ENCODE measurements at places on chromosomes 1 and 21. TPM values are rescaled to one million over a fixed set of nuclear protein-coding genes. Genes with fewer than 3 reads are reported as not detected.

LAMC2 gene
- total RNA-seq: 22.2 TPM

TMEM240 gene
- total RNA-seq: 2.3 TPM

THEMIS2 gene
- total RNA-seq: 8.0 TPM

CCDC27 gene
- total RNA-seq: not detected

RPTN gene
- not detected for total RNA-seq

SH3D21 gene
- 9.3 TPM for total RNA-seq

SPATA45 gene
- total RNA-seq: not detected

ASCL5 gene
- total RNA-seq: 0.15 TPM

DONSON gene
- 31.7 TPM for total RNA-seq

COL24A1 gene
- not detected for total RNA-seq

RHBG gene
- total RNA-seq: 5.7 TPM

OR2T4 gene
- total RNA-seq: not detected

SIK1 gene
- 14.7 TPM for total RNA-seq

GRCh38 chr1:232250838-232251237 is 379.1 kb downstream of the SIPA1L2 start:
- DNase-seq: no peak

GRCh38 chr1:108880850-108881249 is 4.1 kb downstream of the GPSM2 start:
- DNase-seq: no peak

- DNase-seq: no peak
These were observed 33.3 kb downstream of the LDLRAD1 start for GRCh38 chr1:53984726-53985125.

DNA sequence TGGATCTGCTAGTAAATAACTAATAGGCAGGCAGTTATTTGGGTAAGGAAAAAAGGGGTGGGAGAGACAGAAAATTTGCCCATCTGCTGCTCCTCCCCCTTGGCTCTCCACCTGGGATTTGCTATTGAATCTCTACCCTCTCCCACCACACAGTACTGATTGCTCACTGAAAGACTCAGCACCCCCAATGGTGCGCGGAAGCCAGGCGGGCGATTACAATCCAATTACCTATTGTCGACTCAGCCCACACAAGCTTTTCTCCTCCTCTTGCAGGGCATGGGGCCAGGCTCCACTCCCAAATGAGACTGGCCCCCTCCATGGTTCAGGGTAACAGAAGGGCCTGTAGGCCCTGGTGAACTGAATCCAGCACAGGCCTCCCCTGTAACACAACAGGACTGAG is 2.7 kb upstream of the HMGN2 start:
- DNase-seq: no peak

GRCh38 chr1:60573726-60574409 is 500.3 kb upstream of the C1orf87 start:
- DNase-seq: peak; percentile 27

DNA sequence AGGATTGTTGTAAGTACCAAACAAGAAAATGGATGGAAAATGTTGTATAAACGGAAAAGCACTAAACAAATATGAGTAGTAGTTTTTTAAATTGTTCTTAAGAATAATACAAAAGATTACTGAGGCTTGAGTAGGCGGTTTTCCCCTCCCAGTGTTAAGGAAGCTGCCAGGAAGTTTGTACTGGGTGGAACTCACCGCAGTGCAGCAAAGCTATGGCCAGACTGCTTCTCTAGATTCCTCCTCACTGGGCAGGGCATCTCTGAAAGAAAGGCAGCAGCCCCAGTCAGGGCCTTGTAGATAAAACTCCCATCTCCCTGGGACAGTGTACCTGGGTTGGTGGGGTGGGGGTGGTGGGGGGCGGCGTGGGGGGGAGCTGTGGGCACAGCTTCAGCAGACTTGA is 58.7 kb downstream of the XCL2 start:
- DNase-seq: no peak

GRCh38 chr1:54360165-54361005 is 45.8 kb downstream of the SSBP3 start:
- DNase-seq: no peak

- DNase-seq: peak; percentile 38
These were observed 69.6 kb downstream of the SDCCAG8 start for GRCh38 chr1:243325305-243325890.

- DNase-seq: no peak
These were observed 289.0 kb upstream of the VAMP3 start for GRCh38 chr1:7482077-7482476.

DNA sequence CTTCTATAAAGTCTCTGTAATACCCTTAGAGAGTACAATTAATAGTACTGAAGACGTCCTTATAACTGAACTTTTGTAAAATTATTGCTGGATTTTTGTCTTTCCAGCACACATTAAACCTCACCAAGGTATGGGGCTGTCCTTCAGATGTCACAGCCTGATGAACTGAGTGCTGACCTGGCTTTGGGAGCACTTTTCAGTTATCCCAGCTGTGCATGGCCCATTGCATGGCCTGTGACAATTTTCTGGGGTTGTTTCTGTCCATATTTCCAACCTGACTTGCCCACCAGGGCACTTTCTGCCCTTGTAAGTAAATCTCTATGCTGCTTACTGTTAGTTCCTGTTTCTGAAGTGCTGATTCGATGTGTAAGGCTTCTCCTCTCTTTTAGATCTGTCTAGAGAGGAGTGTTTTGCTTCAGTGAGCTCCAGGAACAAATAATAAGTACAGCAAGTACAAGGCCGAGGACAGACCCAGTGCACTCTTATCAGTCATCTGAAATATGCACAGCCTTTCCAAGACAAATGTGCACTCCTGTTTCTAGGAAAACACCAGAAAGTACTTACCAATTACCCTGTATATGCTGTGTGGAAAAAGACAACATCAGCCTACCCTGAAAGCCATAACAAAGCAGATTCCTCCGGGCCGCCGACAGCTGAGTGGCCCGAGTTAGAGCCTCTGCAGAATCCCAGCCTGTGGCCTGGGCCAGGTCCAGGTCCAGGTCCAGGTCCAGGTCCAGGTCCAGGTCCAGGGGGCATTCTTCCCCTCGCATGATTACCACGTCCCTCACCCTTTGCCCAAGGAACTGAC is 121.7 kb downstream of the DHRS3 start:
- DNase-seq: no peak

DNA sequence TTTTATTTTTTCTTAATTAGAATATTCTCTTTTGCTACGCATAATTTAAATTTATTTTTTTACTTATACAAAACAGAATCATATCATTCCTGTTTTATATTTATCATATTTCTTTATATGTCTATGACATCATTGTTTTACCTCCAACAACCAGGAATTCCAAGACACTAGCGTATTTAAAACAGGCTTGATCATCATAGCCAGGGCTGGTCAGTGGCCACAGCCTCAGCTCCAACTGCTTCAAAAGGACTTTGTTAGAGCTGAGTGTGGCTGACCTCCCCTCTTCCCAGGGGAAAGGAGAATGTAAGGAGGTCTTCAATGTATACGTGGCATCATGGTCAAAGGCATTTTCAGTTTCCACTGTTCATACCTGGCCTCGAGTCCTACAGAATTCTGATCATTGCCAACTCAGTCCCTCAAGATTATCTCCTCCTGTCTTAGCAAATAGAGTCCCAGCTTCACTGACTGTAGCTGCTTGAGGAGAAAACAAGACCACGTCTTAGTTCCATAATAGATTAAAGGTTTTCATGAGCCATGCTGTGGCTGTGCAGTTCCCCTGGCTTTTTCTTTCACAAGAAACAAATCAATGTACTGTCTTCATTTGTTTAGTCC is 444.0 kb downstream of the PTPRC start:
- no peak for DNase-seq

- DNase-seq: no peak
These were observed 437.1 kb downstream of the PTBP2 start for GRCh38 chr1:97158691-97159096.

DNA sequence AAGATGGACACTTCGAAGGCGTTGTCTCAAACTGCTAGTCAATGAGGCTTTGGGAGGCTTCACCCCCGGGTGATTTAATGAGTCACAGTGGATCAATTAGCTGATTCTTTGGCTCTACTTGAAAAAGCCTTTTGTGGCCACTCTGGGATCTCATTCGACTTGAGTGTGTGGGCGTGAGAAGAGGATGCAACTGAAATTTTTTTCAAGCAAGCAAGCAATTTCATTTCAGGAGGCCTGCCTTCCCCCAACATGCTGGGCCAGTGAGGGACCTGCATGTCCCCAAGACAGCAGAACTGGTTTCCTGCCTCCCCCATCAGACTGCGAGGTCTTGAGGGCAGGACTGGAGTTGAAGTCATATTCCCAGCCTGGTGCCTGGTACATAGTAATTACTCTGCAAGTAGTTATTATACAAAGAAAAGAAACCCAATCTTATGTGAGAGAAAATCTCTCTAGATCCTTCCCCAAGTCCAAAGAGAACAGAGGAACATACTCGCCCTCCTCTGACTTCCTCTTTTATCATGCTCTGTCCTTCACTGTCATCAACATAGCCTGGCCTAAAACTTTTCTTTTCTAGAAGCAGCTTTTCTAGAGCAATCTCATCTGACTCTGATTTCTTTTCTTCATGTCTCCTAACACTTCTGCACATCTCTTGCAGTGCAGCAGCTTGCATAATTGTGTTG is 22.7 kb downstream of the SYT6 start:
- DNase-seq: no peak

DNA sequence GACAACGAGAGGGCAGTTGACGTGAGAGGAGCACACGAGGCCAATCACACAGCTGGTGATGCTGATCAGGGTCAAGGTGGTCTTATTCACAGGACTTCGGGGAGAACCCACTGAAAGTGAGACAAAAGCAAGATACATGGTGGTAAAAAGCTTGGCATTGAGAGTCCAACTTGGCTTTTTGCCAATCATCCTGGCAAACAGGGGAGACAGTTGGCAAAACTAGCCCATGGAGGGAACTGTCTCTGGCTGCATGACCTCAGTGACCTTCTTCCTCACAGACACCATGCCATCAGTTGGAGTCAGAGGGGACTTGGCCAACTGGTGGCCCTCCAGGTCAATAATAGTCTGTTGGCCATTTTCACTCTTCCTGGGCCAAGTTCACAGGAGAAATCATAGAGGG is 139.9 kb downstream of the ASTN1 start:
- no peak for DNase-seq

GRCh38 chr1:22442212-22442894 is 9.3 kb upstream of the ZBTB40 start:
- no peak for DNase-seq

GRCh38 chr1:9308236-9308785 is 15.6 kb downstream of the SPSB1 start:
- DNase-seq: no peak

- DNase-seq: no peak
These were observed 12.4 kb upstream of the TMEM183A start for GRCh38 chr1:202994756-202995155.

- DNase-seq: no peak
These were observed 60.3 kb downstream of the SLC45A1 start for GRCh38 chr1:8378178-8378577.

DNA sequence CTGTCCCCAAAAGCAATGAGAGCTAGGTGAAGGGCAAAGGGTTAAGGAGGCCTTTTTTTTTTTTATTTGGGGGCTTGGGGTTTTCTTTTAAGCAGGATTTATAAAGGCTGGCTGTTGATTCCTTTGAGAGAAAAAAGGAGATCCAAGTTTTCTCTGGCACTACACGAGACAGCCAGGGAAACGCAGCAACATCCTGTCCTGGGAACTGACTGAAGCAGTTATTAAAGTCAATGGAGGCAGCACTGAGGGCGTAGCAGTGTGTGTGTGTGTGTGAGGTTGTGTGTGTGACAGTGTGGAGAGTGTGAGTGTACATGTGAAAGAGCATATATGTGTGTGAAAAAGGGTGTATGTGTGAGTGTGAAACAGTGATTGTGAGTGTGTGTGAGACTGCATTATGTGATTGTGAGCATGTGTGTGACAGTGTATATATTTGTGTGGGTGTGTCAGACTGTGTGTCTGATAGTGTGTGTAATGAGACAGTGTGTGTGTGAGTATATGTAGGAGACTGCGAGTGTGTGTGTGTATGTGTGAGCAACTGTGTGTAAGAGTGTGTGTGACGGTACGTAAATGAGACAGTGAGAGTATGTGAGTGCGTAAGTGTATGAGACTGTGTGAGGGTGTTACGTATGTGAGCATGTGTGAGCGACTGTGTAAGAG is 65.9 kb upstream of the TIAM1 start:
- DNase-seq: no peak

DNA sequence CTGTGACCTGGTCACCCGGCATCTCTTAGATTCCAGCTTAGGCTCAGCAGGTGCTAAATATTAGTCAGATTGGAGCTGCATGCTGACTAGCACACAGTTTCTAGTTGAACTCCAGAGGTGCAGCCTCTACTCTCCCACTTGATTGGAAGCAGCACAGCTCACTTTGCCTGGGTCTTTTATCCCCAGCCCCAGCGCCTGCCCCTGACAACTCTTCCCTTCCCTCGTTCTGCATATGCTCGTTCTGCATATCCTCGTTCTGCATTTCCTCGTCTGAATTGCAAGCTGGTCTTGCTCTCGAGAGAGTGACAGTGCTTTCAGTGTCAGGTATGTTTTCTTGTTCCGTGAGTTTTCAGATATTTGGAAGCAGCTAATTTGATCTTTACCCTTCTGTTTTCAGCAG is 11.7 kb downstream of the COL18A1 start:
- DNase-seq: no peak

DNA sequence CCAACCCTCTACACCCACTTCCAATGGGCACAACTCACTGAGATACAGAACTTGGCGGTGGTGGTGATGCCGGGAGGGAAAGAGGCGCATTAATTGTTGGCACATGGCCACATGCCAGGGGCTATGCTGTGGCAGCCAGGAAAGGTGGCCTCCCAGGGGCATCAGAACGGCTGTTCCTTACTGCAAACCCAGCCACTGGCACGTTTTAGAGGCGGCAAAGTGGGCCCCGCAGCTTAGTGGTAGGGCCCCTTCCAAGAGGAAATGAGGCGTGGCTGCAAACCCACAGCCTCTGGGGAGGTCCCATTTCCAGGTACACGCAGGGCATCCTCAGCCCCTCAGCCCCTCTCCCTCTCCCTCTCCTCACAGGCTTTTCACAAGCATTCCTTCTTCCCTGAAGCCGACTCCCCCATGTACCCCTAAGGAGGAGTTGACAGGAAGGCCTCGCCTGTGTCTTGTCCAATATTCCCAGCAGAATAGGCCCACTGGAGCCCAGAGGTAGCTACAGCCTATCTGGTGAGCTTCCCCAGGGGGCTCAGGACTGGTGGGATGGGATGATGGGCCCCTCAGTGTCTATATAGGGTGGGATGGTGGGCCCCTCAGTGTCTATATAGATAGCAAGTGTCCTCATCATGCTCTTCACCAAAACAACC is 166.2 kb downstream of the CLIC6 start:
- no peak for DNase-seq

DNA sequence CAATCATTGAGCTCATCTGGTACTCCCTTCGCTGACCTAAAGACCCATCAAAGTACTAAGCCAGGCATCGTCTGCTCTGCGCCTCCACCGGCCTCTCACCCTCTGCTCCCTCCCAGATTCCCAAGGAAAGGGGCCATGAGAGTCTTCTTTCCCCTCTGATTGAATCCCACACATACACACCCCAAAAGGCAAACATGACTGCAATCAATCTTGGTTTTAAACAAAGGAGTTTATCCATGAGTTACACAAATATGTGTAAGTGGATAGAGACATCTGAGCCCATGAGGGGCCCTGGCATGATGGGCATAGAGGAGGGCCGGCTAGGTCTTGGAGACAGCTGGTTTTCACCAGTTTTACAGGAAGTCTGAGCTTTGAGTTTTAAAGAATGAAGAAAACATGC is 50.9 kb downstream of the CAPN2 start:
- DNase-seq: no peak

Measured in HCT116 (cell line).